Gastroesophageal sphincter (tissue), 4 donors: ENCODE measurements at places on chromosomes 16 and 17.

- no peak overlapping the region for H3K27ac ChIP-seq
- peaks cover 55% of the 10 kb centered on the region for H3K27me3 ChIP-seq
- H3K4me3 ChIP-seq = no peak overlapping the region
- no peaks in the 10 kb centered on the region for H3K36me3 ChIP-seq
- H3K4me1 ChIP-seq = peaks cover 12% of the 10 kb centered on the region
- no peak for ATAC-seq
These were observed 12.1 kb downstream of the GUCY2D start for GRCh38 chr17:8014558-8014850.

GRCh38 chr16:3220839-3221238 is 14.1 kb downstream of the ZNF200 start:
- H3K27ac ChIP-seq = no peak overlapping the region
- no peak overlapping the region for H3K4me3 ChIP-seq
- ATAC-seq = no peak
- no peaks in the 10 kb centered on the region for H3K4me1 ChIP-seq

- no peak overlapping the region for H3K27ac ChIP-seq
- no peak overlapping the region for H3K4me3 ChIP-seq
- peak; percentile 52 for ATAC-seq
- no peaks in the 10 kb centered on the region for H3K27me3 ChIP-seq
- H3K36me3 ChIP-seq = no peaks in the 10 kb centered on the region
These were observed 53.7 kb upstream of the ETV4 start for GRCh38 chr17:43599835-43600234.

GRCh38 chr17:80359422-80360110 is 55.4 kb upstream of the ENDOV start:
- no peak overlapping the region for H3K27ac ChIP-seq
- no peaks in the 10 kb centered on the region for H3K27me3 ChIP-seq
- ATAC-seq = peak; percentile 25
- no peak overlapping the region for H3K4me3 ChIP-seq
- peaks cover 13% of the 10 kb centered on the region for H3K4me1 ChIP-seq
